ENCODE measurements at places on chromosomes 16 and 17. TPM values are rescaled to one million over a fixed set of nuclear protein-coding genes. Genes with fewer than 3 reads are reported as not detected.

Gene KRTAP2-3
- not detected for total RNA-seq

DNA sequence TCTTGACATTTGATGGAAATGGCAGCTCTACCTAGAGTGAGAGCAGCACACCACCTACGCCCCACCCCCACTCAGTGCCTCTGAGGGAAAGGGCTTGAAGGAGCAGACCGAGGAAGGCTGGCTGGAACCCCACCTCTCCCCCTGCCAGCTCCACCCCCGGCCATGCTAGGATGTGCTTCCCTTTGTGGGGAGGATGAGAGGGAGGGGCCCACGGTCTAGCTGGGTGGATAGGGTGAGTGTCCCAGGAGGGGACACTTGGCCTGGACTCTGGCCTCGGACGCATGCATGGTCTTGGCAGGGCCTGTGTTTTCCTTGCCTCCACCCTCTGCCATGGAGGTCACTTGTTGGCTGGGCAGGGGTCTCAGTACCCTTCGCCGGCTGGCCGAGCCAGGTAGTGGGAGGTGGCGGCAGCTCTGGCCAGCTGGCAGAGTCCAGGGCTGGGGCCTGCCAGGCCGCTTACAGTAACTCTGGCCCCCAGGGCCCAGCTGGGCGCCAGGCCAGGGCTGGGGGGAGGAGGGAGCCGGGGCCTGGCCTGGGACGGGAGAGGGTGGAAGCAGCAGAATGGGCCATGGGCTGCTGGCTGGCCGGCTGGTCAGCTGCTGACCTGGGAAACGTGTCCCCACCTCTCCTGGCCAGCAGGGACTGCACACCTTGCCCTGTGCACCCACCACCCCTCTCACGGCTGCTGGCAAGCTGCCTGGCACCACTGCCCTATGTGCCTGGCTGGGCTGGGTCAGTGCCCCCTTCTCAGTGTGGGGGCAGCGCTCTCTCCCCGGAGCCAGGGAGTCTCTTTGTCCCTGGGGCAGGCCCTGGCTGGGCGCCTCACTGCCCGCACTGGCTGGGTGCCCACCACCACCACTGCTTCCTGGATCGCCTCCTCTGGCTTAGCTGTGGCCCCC is 23.0 kb downstream of the RARA start:
- no peaks in the 10 kb centered on the region for H3K36me3 ChIP-seq
- no peaks in the 10 kb centered on the region for H3K27me3 ChIP-seq
- H3K4me1 ChIP-seq = peaks cover 58% of the 10 kb centered on the region
- H3K4me3 ChIP-seq = peak overlapping the region; percentile 7
- H3K27ac ChIP-seq = peak overlapping the region; percentile 81

Gene ITGA2B
- total RNA-seq = 1.1 TPM

DNA sequence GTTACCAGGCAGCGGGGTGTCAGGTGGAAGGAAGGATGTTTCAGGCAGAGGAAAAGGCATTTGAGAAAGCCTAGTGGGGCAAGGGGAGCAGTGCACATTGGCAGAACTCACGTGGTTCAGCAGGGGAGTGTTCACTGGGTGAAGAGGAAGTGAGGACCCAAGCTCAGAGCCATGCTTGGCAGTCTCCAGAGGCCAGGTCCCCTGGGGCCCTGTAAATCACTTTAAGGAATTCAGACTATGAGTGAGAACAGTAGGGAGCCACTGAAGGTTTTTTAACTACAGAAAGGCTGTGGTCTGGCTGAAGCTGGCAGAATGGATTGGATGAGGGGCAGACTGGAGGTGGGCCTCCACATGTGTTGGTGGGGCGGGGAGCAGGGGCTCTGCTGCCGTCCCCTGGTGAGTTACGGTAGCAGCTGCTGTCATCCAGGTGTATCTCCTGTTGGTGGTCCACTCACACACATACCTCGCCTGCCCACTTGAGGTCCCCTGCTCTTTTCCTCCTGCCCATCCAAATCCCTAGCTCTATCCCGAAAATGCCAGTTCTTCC is 5.1 kb downstream of the CLEC16A start:
- no peak overlapping the region for H3K4me3 ChIP-seq
- H3K4me1 ChIP-seq = peaks cover 15% of the 10 kb centered on the region
- H3K27ac ChIP-seq = peak overlapping the region; percentile 60
- H3K27me3 ChIP-seq = no peaks in the 10 kb centered on the region

- no peaks in the 10 kb centered on the region for H3K4me1 ChIP-seq
- DNase-seq = no peak
- H3K27me3 ChIP-seq = no peaks in the 10 kb centered on the region
- no peaks in the 10 kb centered on the region for H3K36me3 ChIP-seq
- no peak overlapping the region for H3K4me3 ChIP-seq
Observed at GRCh38 chr16:61324044-61324443, 712.2 kb downstream of the CDH8 start.

GRCh38 chr17:28276011-28276410 is 43.0 kb upstream of the TMEM97 start:
- H3K36me3 ChIP-seq = no peaks in the 10 kb centered on the region
- H3K4me1 ChIP-seq = no peaks in the 10 kb centered on the region
- no peak overlapping the region for H3K27ac ChIP-seq
- H3K4me3 ChIP-seq = no peak overlapping the region
- DNase-seq = no peak

- no peaks in the 10 kb centered on the region for H3K4me1 ChIP-seq
- DNase-seq = no peak
- H3K4me3 ChIP-seq = no peak overlapping the region
- no peaks in the 10 kb centered on the region for H3K36me3 ChIP-seq
Observed at GRCh38 chr16:85081038-85081437, 31.2 kb downstream of the CIBAR2 start.

- peaks cover 3% of the 10 kb centered on the region for H3K4me1 ChIP-seq
- H3K27me3 ChIP-seq = no peaks in the 10 kb centered on the region
- no peak overlapping the region for H3K27ac ChIP-seq
- peak overlapping the region; percentile 11 for H3K4me3 ChIP-seq
- no peak for DNase-seq
Observed at GRCh38 chr16:41439-42068, 11.9 kb downstream of the POLR3K start.

DNA sequence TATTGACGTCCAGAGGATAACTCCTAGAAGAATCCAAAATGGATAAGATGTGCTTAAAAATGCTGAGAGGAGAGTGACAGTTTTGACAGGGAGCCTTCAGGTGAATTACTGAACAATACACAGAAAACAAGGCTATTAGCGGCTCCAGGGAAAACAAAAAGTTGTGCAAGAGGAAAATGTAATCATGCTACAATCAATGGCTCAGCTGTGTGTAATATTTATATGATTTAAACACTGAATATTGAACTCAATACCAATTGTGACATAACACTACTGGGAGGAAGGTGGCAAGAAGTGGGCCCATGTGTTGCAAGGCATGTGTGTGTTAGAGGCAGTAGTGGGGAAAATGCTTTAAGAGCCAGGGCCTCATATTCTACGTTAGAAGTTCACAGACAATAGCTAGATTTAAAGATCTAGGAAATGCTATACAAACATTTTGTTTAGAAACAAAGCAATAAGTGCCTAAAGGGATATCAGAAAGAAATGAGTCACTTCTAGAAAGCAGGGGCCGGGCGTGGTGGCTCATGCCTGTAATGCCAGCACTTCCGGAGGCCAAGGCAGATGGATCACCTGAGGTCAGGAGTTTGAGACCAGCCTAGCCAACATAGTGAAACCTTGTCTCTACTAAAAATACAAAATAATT is 253.2 kb upstream of the IRX5 start:
- peak overlapping the region; percentile 4 for H3K27ac ChIP-seq
- no peak overlapping the region for H3K4me3 ChIP-seq
- H3K27me3 ChIP-seq = no peaks in the 10 kb centered on the region
- no peaks in the 10 kb centered on the region for H3K4me1 ChIP-seq
- no peaks in the 10 kb centered on the region for H3K36me3 ChIP-seq

Gene PYY
- total RNA-seq = not detected

DNA sequence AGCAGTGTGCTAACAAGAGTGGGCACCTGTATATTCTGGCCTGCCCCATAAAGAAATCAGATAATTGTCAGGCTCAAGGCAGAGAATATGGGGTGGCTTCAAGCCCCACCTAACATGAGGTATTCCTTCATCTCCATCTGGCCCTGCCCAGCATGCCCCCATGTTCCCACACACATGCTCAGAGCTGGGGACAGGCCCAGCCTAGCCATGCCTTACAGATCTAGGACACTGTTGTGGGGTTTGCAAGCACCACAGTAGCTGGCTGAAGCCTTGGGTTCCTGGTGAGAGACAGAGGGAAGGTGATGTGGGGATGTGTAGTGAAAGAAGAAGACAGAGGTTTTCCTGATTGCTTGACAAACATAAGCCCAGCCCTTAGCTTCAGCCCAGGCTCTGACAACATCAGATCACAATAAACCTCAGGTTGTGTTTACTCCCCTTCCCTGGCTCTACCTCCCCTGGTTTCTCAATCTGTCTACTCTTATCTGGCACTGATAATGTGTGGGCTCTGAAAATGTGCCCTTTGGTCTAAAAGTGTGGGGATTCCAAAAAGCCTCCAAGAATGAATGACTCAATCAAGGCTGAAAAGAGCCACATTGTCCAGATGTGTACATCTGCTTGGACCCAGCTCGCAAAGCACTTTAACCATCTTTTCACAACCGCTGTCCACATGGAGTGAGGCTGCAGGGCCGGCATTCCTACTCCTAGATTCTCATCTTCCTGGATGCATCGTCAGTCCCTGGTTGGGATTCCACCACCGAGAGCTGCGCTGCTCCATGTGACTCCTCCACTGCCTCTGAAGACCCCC is 34.4 kb downstream of the CDRT4 start:
- H3K4me3 ChIP-seq = no peak overlapping the region
- no peaks in the 10 kb centered on the region for H3K36me3 ChIP-seq
- no peaks in the 10 kb centered on the region for H3K27me3 ChIP-seq
- H3K27ac ChIP-seq = peak overlapping the region; percentile 59

DNA sequence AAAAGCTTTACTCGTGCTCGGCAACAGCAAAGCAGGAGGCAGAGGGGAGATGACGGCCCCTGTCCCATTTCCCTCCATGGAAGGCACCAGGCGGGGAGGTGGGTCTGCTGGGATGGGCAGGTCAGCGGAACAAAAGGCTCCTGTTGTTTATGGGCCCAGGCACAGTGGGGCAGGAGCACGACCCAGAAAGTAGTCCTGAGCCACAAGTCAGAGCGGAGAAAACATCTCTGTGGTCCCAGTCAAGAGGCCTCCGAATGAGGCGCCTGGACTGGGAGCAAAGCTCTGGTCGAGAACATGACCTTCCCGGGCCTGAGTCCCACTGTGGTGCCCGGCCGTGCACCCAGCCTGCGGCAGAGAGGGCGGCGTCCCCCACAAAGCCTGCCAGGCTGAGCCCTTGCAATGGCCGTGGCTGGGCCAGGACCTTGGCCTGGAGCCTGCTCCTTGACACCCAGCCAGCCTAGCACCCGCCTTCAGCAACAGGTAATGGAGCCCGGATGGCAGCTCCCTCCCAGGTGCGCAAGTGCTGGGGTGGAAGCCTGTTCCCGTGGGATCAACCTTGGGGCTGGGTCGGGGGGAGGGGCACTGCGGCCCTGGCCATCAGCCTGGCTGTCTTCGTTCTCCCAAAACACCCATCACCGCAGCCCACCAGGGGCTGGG is 3.6 kb downstream of the RFNG start:
- H3K36me3 ChIP-seq = no peaks in the 10 kb centered on the region
- H3K27me3 ChIP-seq = no peaks in the 10 kb centered on the region
- no peak overlapping the region for H3K27ac ChIP-seq
- no peak overlapping the region for H3K4me3 ChIP-seq
- no peak for DNase-seq
- H3K4me1 ChIP-seq = peaks cover 16% of the 10 kb centered on the region

Gene LGALS9B
- total RNA-seq = not detected
